SJSA1 (cell line): ENCODE measurements at places on chromosomes 7 and 10. TPM values are rescaled to one million over a fixed set of nuclear protein-coding genes. Genes with fewer than 3 reads are reported as not detected.

MYL10 gene
- not detected in 2 replicates for total RNA-seq

GPR37 gene
- total RNA-seq, result not detected in 2 replicates

- H3K27me3 ChIP-seq, result no peaks in the 10 kb centered on the region
- DNase-seq, result no peak
- no peak overlapping the region for H3K27ac ChIP-seq
Observed at GRCh38 chr10:69321039-69321715, 42.9 kb downstream of the HK1 start.

DNA sequence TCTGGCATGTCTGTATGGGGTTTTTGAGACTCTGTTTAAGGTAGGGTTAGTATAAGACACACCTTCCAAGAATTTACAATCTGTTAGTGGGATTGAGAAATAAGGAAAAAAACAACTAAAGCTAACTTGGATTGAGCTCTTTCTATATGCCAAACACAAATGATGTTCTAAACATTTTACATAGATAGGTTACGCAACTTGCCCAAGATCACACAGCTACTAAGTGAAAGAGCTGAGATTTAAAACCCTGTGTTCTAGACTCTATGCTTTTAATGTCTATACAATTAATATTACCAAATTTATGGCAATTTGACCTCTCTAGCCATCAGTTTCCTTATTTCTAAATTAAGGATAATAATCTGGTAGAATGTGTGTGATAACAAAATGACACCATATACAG lies 1056.2 kb downstream of the LRMDA start:
- H3K27me3 ChIP-seq, result no peaks in the 10 kb centered on the region
- H3K4me1 ChIP-seq, result no peaks in the 10 kb centered on the region
- DNase-seq, result no peak
- H3K27ac ChIP-seq, result no peak overlapping the region
- H3K36me3 ChIP-seq, result no peaks in the 10 kb centered on the region
- H3K4me3 ChIP-seq, result no peak overlapping the region

DNA sequence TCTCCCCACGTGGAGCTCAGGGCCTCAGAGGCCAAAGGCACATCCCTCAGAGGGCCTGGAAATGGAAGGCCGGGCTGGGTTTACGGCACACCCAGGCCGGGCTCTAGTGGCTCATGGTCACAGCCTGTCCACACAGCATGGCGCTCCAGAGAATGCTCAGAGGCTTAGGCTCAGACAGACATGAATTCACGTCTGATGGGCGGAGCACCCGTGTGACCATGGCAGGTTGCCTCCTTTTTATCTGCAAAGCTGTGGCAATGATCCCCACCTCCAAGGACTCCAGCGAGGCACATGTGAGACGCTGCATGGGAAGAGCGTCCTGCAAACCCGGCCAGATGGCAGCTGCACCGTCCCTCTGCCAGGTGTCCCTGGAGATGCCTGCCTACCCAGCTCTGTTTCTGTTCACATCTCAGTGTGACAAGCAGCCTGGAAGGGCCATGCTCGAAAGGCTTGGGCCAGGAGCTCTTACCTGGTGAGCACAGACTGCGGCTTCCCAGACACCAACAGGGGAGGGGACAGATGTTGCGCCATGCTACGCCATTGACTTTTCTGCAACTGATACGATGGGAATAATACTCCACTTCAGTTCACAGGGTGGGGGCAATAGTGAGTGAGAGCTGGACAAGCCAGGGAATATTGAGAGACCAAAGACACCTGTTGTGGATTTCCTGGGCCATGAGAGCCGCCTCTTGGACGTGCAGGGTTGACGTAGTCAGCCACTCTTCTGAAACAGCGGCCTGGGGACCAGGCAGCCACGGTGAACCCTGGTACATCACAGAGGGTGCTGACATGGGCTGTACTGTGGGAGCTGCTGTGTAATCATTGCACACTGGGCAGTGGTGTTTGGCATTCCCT lies 34.4 kb upstream of the FAM20C start:
- no peak overlapping the region for H3K4me3 ChIP-seq
- no peak for DNase-seq
- H3K27ac ChIP-seq, result no peak overlapping the region
- H3K4me1 ChIP-seq, result no peaks in the 10 kb centered on the region
- H3K27me3 ChIP-seq, result no peaks in the 10 kb centered on the region

DNA sequence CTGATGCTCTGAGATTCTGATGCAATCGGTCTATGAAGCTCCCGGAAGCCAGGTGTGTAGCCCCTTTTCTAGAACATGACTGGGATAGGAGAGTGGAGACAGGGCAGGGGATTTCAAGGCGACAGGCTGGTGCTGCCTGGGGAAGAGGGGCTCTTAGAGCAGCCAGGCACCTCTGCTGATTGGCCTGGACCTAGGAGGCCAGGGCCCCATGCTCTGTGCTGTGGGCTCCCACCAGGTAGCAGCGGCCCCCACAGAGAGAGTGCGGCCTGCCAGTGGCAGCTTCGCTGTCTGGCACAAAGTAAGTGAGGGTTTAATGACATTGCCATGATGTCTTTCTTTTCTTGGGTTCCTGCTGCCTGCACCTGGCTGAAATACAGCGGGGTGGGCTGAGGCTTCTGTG lies 99.4 kb upstream of the PODXL start:
- peaks cover 23% of the 10 kb centered on the region for H3K4me1 ChIP-seq
- no peak overlapping the region for H3K4me3 ChIP-seq
- DNase-seq, result no peak
- no peaks in the 10 kb centered on the region for H3K27me3 ChIP-seq
- no peak overlapping the region for H3K27ac ChIP-seq

- DNase-seq, result no peak
- no peaks in the 10 kb centered on the region for H3K4me1 ChIP-seq
- 0 out of 2 replicates have a peak, but pooled peaks cover 3% of the 10 kb centered on the region for H3K27me3 ChIP-seq
- H3K27ac ChIP-seq, result no peak overlapping the region
- H3K36me3 ChIP-seq, result no peaks in the 10 kb centered on the region
Observed at GRCh38 chr7:31335161-31335856, 5.2 kb downstream of the NEUROD6 start.
